Esophagus mucosa (tissue), 1 donor: ENCODE measurements at places on chromosomes 13 and 19.

DNA sequence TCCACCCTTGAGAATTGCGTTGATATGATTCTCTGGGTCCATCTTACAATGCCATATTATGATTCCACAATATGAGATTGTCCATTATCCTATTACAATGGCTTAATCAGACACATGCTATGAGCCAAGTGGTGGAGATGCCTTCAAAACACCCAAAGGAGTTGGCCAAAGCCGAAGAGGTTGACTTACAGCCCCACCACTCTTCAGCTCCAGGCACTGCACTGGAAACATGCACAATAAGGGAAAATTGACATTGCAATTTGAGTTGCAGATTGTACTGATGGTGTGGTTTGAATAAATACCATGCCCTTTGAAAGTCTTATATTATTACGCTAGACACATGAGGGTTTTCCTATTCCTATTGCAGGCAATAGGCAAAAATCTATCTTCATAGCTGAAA is 75.4 kb upstream of the TNFSF11 start:
- no peak for ATAC-seq

- no peak for ATAC-seq
These were observed 5.9 kb upstream of the ZNF551 start for GRCh38 chr19:57675881-57676280.

GRCh38 chr13:50319635-50320255 is 304.5 kb downstream of the KCNRG start:
- ATAC-seq, result no peak

DNA sequence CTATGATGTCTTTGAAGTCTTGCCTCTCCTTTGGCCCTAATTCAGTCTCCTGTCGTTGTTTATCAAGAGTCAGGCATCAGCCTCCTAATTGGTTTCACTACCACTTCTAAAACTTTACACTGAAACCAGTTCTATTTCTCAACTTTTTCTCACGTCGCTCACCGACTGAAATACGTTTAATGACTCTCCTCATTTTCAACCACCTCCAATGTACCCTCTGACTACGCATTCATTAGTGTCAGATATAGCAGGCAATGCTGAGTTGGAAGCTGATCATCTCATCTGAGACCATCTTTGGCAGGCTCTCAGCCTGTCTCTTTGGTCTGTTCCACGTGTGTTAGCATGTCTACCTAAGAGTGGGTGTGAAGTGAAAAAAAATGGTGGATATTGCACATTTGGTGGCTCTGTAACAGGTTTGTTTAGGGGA is 128.1 kb downstream of the KL start:
- ATAC-seq, result no peak

DNA sequence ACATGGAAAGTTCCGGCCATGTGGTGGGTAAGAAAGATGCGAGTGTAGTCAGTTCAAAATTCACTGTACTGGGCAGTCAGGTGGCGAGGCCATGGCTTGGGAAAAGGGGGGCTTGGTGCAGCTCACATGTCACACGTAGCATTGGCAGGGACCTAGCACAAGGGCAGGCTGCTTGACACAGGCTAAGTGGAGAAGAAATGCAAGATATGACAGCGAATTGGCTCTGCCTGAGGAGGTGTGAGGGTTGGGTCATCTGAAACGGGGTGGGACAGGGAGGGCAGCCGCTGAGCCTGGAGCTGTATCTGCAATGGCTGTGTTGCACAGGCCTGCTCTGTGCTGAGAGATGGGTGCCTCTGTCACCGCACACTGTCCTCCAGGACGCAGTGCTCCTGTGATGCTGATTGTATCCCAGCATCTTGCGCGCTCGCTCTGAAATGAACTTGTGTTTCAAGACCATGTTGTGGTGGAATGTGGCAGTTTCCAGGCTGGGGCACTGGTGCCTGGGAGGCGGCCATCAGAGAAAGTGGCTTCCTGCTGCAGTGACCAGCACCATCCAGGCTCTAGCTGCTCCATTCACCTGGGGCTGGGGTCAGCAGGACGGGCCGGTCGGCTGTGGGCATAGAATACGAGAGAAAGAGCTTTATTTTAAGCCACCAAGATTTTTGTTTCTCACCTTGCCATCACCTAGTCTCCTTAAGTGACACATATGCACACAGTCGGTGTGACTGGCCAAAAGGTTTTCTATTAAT is 70.3 kb downstream of the TEX29 start:
- ATAC-seq, result no peak

DNA sequence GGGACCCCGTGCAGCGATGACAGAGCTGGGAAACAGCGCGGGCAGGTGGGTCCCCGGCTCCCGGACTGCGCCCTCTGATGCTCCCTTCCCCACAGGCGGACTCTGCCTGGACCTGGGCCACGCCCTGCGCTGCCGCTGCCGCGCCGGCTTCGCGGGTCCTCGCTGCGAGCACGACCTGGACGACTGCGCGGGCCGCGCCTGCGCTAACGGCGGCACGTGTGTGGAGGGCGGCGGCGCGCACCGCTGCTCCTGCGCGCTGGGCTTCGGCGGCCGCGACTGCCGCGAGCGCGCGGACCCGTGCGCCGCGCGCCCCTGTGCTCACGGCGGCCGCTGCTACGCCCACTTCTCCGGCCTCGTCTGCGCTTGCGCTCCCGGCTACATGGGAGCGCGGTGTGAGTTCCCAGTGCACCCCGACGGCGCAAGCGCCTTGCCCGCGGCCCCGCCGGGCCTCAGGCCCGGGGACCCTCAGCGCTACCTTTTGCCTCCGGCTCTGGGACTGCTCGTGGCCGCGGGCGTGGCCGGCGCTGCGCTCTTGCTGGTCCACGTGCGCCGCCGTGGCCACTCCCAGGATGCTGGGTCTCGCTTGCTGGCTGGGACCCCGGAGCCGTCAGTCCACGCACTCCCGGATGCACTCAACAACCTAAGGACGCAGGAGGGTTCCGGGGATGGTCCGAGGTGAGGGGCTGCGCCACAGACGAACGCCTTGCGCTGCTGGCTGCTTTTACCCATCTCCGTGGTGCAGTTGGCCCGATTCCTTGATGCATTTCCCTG is 7.8 kb upstream of the SELENOV start:
- peak; percentile 43 for ATAC-seq

DNA sequence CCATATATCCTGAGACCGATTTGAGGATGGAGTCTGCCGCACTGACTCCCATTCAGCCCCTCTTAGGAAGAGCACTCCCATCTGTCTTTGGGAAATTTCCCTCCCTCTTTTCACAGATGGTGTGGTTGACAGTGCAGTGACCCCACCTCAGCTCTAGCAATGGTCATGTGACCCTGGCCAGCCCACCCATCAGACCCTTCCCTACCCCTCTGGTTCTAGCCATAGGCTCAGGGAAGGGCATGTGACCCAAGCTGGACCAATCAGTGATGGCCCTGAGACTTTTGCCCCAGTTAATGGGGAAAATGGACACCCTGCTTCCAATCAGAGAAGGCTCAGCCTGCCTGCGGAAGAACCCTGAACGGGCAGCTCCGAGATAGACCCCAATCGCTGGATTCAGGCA is 26.3 kb downstream of the IL12RB1 start:
- ATAC-seq, result no peak

- ATAC-seq, result no peak
These were observed 175.7 kb downstream of the KDM4B start for GRCh38 chr19:5144545-5145179.

DNA sequence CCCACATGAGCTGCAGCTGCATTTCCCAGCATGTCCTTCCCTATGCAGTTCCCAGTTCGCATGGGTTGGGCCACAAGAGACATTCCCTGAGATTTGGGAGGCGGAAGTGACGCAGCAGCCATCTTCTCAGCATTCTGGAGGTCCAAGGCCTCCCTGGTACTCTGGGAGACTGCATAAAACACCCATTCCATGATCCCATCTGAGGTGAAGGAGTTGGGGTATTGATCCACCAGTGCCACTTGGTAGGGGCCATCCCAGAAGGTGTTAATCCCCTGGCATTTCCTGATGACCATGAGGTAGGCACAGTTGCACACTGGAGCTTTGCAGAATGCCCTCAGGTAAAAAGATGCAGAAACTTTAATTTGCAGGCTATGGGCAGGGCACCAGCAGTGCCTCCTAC is 25.4 kb downstream of the POP4 start:
- no peak for ATAC-seq

GRCh38 chr13:80452279-80452678 is 111.4 kb upstream of the SPRY2 start:
- ATAC-seq, result no peak

DNA sequence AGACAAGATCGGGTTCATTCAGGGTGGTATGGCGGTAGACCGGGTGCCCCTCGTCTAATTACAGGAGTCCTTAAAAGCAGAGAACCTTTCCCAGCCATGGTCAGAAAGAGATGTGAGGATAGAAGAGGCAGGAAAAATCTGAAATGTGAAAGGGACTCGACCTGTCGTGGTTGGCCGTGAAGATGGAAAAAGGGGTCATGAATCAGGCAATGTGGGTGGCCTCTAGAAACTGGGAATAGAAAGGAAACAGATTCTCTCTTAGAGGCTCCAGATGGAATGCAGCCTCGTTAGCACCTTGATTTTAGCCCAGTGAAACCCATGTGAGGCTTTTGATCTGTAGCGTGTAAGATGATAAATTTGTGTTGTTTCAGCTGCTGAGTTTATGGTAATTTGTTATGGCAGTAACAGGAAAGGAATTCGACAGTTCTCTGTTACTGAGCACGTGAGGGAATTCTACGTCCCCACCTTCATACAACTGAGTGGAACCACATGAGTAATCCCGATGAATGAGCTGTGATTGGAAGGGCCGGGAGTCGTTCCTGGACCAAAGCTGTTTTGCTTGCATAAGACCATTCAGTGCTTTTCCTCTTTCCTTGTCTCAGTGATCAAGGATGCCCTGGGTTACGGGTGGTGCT is 11.0 kb upstream of the CA11 start:
- peak; percentile 19 for ATAC-seq

DNA sequence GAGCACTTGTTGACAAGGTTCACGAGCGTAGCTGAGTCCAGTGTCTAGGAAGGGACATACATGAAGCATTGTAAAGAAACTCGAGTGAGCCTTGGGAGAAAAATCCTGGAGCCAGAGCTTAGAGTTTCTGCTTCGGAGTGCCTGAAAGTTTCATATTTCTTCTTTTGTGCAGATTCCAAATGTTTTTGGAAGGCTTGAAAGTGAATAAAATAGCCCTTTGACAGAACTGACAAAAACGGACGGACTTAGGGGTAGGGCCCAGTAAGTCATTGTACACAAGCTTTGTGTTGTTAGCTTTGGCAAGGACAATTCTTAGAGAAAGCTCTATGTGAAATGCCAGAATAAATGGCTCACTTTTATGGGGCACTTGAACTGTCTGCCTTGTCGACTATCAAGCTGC is 2.8 kb downstream of the RNF113B start:
- no peak for ATAC-seq

GRCh38 chr13:34416971-34417380 is 525.1 kb upstream of the NBEA start:
- no peak for ATAC-seq

DNA sequence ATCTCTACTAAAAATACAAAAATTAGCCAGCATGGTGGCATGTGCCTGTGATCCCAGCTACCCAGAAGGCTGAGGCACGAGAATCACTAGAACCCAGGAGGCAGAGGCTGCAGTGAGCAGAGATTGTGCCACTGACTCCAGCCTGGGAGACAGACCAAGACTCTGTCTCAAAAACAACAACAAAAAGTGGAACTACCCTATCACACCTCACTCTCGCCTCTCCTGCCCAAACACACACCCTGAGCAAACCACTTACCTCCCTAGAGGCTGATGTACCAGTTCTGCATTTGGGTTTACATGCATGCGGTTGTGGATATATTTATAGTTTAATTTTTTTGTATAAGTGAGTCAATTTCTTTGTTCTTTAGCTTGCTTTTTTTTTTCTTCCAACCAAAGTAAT is 7.7 kb upstream of the PTOV1 start:
- peak; percentile 28 for ATAC-seq

- no peak for ATAC-seq
These were observed 310.0 kb upstream of the KLF12 start for GRCh38 chr13:74444161-74444571.

GRCh38 chr13:84902243-84902642 is 897.0 kb downstream of the SLITRK6 start:
- peak; percentile 57 for ATAC-seq

DNA sequence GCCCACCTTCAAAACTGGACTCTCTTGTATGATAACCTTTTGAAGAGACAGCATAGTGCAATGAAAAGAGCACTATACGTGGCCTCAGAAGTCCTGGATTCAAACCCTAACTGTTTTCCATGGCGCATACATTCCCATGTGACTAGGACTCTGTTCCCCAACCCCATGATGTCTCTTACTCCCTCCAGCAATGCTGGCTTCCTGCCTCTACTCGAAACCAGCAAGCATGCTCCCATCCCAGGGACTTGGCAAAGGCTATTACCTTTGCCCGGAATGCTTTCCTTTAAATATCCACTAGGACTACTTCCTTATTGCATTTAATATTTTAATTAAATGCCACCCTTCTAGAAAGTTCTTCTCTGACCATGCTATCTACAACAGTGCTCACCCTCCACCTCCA is 75.1 kb downstream of the CYSLTR2 start:
- ATAC-seq, result no peak

DNA sequence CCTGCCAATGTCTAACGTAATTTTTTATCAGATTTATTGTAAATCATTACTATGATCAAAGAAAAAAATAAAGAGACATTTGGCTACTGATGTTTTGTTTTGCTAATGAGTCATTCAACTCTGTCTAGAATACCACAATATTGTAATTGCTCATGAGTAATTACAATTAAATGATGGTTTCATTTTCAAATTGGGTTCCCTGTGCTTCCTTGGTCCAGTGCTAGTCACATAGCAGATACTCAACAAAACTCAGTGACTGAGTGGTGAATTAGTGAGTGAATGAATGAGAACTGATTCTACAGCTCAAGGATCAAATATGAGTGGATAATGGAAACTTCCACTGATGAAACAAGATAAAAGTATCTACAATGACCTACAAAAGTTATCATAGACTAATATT is 304.7 kb downstream of the POU4F1 start:
- no peak for ATAC-seq

DNA sequence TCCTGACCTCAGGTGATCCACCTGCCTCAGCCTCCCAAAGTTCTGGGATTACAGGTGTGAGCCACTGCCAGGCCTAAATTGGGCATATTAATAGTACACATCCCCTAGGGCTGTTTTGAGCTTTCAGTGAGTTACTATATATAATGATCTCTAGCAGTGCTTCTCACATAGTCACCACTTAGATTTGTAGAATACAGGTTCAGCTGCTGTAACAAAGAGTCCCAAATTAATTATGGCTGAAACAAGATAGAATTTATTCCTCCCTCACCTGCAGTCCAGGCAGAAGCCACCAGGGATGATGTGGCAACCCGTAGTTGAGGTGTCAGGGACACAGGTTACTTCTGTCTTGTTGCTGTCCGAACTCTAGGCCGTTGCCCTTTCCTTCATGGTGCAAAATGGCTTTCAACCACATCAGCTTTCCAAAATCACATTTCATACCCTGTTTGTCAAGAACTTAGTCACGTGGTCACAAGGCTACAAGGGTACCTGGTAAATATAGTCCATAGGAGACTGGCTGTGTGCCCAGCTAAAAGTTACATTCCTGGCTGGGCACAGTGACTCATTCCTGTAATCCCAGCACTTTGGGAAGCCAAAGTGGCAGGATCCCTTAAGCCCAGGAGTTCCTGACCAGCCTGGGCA is 2.9 kb downstream of the PROSER3 start:
- no peak for ATAC-seq
